Activated T-helper 1 cell treated with anti-CD3 and anti-CD28 coated beads, Interleukin-12 subunit alpha, Interleukin-12 subunit beta, Interleukin-2, Interleukin-4 antibody, amounts not matched to agents 30 ng/mL and 10 ng/mL and 1 ng/mL, durations not matched to agents 14 hours and 24 hours and 36 hours (primary cell): ENCODE measurements at places on chromosomes 11 and 22.

DNA sequence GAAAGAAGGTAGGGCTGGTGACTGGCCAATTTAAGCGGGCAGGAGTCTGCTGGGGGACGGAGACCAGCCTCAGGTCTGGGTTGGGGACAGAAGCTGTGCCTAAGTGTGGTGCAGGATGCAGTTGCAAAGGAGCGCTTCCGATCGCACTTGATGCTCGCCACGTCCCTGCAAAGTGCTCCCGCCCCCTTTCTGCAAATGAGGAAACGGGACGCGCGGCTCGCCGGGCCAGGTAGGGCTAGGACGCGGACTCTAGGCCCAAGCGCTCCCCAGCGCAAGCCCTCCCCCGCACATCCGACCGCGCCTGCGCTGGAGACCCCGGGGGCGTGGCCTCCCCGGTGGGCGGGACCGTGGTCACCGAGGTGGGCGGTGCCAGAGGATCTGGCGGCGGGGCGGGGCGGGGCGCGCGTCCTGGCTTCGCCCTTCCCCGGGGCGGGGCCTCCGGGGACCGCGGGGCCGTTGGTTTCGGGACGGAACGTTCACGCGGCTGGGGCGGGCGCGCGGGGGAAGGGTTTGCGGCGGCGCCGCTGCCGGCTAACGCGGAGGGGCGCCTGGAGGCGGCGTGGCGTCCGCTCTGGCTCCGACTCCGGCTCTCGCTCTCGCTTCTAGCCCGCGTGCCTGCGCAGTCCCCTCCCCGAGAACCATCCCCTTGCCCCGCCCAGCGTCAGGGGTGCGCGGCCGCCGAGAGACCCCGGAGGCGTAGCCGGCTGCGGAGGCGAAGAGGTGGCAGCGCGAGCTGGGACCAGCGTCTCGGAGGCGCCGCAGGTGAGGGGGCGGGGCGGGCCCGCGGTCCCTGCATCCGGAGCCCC lies at the start of gene FAM118A:
TSS of gene FAM118A (plus strand) at position 513 of the 806 bp plus-strand sequence. CDS start 12,446 bp downstream, outside the sequence.
- peak; percentile 97 for DNase-seq

DNA sequence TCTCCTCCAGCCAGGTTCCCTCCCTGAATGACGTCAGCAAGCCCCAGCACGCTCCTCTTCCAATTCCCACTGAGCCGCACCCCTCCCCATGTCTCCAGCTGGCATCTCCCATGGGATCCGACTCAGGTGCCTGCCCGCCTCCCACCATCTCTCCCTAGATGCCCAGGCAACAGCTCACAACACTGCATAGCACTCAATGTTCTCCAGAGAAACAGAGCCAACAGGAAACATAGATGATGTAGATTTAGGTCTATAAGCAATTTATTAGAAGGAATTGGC lies 532.3 kb downstream of the BRD1 start:
- DNase-seq = no peak

DNA sequence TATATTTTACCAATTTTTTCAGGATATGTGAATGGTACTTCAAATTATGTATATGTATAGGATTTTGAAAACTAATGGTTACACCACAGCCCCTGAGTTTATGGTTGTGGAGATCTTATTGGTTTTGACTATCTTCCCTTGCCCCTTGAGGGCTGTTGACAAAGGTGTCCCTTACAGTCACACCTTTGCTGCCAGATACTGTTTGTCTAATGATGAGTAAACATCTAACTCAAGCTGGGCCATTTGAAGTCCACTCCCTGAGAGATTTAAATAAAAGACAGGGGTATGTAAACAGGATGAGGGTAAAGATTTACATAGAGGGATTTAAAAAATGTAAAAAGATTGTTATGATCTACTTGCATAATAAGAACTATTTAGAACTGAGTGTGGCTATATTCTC lies 38.9 kb upstream of the LUZP2 start:
- no peak for DNase-seq

- DNase-seq = peak; percentile 57
These were observed 128.7 kb upstream of the TOP3B start for GRCh38 chr22:22111267-22111751.

- DNase-seq = peak; percentile 32
These were observed 10.1 kb downstream of the CHST1 start for GRCh38 chr11:45655347-45655756.

DNA sequence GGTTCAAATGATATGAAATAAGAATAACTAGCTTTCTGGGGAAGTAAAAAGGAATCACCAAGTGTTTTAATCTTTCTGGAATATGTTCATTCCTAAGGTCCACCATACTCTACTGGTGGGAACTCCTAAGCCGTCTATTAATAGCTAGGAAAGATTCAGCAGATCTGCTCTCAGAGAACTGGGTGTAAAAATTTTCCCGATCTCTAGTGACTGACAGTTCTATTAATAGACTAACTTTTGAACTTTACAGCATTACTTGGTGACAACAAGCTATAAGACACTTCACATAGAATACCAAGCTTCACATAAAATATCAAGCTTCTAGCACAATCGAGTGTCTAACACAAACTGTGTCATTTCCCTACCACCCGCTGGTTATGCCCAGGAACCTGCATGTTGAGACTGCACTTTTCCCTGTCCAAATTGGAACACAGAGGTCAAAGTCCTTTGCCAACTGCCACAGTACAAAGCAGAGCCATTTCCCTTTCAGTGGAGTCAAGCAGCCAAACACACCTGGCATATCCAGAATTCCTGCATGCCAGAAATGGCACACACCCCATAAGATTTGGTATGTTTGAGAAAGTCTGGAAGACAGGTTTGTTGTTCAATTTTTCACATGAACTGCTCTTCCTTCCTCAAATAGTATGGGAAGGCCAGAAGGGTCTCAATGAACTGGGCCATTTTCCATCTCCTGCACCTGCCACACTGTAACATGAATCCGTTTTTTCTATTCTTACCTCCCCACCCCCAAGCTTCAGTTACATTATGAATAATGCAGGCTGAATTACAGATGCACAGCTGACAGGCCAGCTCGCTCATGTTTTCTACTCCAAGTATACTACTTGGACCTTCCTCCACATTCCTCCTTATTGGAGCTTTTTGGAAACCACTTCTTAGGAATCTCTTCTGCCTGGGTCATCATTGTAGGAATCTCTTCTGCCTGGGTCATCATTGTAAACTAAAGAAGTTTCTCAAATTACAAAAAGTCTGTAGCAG lies 3.7 kb downstream of the OSBP start:
- DNase-seq = no peak

DNA sequence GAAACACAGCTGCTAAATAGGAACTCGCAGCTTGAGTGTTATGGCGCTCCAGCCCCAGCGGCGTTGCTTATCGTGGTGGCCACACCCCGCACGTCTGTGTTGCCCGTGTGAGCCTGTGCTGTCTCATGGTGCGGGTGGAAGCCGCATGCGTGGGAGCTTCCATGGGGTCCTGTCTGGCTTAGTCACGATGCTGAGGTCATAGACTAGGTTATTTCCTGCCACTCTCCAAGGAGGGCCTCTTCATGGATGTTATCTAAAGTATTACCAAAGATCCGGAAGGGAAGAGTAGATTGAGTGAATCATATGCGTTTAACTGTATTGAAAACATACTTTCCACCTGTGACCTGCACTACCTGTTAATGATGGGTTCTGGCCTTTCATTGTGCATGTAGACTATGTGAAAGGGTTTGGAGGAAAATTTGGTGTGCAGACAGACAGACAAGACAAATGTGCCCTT lies 21.7 kb downstream of the CTTN start:
- no peak for DNase-seq

DNA sequence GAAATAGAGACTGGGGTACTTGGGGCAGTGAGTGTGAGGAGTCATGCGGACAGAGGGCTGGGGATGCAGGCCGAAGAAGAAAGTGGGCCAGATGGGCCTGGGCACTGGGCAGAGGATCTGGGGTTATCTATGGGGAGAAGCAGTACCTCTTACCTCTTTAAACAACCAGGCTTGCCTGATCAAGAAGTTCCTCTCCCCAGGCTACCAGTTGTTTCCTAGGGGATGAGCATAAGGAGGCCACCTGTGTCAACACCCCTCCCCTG lies 98.4 kb upstream of the PITPNB start:
- no peak for DNase-seq

DNA sequence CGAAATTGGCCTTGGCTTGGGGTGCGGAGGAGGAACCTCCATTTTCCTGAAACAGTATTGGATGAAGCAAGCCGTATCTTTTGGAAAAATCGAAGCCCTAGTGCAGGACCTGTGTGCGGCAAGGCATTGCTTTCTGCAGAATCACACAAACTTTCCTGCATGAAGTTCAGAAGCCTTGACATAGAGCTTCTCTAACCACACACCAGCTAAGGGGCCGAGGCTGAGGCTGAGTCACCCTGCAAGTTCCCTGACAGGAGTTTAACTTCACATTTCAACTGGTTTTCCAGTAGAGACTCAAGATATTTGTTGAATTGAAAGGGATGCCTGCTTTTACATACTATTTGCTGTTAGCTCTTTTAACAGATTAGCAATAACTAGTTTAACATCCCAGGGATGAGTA lies 67.8 kb downstream of the TCF20 start:
- peak; percentile 48 for DNase-seq

DNA sequence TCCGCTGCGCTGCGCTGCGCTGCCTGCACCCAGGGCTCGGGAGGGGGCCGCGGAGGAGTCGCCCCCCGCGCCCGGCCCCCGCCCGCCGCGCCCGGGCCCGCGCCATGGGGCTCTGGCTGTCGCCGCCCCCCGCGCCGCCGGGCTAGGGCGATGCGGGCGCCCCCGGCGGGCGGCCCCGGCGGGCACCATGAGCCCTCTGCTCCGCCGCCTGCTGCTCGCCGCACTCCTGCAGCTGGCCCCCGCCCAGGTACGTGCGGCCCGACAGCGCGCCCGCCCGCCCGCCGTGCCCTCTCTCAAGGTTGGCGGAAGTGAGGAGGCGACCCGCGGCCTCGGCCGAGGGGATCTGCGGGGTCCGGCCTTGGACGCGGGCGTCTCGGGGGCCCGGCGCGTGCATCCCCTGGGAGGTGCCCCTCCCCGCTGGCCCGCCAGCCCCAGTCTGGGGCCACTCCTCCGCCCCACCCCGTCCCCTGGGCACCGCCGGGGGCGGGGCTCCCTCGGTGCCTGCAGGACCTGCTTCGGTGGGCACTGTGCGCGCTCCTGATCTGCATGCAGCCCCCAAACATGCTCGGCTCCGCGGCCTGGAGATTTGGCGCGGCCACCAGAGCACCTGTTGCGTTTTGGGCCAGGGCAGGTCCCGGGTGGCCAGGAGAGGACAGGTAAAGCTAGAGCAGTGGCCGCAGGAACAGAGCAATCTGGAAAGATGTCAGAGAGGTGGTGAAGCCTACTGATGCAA lies 429 bp downstream of the VEGFB start:
- peak; percentile 56 for DNase-seq

GRCh38 chr11:63901660-63902059 lies 15.3 kb downstream of the RCOR2 start:
- no peak for DNase-seq

DNA sequence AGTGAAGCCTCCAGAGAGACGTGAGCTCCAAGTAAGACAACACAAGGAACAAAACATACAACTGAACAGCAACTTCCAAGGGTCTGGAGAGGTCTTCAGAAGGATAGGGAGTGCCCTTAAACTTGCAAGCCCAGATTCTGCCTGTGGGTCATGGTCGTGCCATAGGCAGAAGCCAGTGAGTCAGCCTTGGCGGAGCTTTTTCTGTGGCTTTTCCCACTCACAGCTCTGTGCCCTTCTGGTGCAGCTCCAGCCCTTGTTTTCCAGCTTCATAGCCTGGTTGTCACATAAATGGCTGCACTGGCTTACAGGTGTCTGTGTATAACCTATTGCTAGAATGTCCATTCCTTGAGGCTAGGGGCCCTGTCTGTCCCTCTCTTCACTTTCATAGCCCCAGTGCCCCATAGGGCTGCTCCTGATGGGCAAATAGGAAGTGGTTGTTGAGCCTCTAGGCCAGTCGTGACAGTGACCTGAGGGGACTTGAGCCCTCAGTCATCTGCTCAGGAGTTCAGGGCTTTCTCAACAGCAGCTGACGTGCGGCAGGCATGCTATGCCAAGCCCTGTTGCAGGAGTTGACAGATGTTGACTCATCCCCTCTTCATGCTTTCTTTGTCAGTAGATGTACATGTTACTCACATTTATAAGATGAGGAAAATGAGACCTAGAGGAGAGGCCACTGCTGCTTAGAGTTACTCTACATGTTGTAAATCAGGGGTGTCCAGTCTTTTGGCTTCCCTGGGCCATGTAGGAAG lies 7.4 kb downstream of the MED15 start:
- DNase-seq = no peak

DNA sequence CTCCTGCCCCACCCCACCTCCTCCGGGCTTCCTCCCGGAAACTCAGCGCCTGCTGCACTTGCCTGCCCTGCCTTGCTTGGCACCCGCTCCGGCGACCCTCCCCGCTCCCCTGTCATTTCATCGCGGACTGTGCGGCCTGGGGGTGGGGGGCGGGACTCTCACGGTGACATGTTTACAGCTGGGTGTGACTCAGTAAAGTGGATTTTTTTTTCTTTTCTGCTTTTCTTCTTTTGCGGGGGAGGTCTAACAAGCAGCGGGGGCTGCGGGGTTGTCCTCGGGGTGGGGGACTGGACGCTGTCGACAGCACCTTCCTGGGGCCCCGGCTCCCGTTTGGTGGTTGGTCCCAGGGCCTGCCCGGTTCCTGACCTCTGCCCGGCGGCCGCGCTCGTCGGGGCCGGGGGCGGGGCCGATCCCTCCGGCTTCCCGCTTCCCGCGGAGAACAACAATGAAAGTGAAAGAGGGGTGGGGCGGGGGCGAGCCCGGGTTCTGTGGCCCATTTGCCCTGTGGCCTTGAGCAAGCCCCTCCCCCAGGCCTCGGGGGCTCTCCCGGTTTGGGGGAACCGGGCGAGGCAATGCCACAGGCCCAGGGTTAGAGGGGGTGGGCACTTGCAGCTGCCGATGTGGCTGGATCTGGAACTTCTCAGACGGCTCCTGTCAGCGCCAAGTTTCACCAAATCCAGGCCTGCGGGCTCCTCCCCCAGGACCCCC lies 975 bp upstream of the MDK start:
- peak; percentile 54 for DNase-seq

DNA sequence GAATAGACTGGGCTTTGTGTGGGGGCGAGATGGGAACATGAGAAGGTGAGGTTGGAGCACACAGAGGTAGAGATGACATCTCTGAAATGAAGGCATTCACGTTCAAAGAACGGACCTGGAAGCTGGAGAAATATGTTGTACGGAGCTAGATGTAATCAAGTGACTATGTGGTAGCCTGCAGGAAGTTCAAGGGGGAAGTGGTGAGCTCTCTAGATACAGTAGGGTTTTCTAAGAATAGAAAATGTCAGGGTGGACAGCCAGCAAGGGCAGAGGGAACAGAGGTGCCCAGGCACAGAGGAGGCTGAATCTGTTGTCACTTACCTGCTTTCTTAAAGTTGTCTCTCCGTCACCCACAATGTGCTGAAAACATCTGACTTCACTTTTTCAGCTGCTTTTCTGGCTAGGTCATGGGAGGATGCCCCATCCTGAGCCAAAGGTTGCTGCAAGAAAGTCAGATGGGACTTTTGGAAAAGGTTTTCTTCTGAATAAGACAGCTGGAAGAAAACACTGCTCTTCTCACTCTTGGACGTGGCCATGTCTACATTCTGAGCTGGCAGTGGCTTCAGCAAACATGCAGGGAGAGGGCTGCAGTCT lies 171.5 kb upstream of the B3GAT1 start:
- no peak for DNase-seq
